Colonic mucosa (tissue), 4 donors: ENCODE measurements at places on chromosomes 1 and 21.

DNA sequence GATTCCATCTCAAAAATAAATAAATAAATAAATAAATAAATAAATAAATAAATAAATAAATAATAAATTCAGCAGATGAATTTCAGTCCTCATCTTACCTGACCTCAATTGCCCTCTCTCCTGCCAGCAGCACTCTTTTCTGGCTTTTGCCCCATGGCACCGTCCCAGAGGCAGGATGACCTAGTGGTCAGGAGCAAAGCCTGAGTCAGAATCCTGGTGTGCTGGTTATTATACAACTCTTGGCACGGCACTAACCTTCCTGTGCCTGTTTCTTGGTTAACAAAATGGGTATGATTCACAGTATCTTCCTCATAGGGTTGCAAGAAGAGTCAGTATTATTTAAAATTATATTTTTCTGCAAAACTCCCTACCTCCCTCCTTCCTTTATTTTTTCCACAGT lies 43.0 kb downstream of the NKAIN1 start:
- no peak for DNase-seq

DNA sequence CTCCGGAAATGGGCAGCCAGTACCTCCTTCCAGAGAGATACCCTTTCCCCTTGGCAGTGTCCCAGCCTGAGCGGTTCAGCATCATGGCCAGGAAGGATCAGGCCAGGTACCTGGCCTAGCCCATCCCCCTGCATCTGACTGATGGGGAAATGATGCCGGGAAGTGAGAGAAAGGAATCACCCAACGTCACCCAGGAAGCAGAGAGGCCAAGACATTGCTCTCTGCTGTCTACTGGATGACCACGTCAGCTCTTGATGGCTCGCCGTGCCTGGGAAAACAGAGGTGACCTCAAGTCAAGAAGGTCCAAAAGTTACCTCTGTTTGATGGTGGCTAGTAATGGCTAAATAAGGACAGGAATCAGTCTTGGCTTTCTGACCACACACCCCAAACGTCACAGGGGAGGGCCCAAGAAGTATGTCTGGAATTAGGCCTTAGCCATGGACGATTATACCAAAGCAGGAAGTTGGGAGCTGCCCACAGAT lies 79.0 kb downstream of the MRPL37 start:
- no peak for DNase-seq

- DNase-seq, result peak; percentile 41
Measured at GRCh38 chr1:112409414-112409813, 13.4 kb downstream of the CTTNBP2NL start.

DNA sequence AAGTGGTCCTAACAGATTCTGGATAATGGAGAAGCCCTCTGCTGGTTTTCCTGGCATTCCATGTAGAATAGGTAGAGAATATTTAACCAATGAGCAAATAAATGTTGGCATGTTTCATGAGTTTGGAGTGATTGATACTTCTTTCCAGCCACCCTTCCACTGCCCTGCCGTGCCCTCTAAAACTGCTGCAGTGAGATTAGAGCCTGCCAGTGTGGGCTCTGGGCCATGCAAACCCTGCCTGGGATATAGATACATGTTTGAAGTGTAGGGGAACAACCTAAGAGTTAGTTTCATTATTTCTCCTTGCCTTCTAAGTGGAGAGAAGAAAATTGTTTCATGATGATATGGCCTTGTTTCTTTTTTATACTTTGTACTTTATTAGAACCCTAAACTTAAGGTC lies 10.4 kb downstream of the UBE2Q1 start:
- DNase-seq, result no peak

GRCh38 chr1:112431038-112431437 lies 35.0 kb downstream of the CTTNBP2NL start:
- DNase-seq, result no peak

DNA sequence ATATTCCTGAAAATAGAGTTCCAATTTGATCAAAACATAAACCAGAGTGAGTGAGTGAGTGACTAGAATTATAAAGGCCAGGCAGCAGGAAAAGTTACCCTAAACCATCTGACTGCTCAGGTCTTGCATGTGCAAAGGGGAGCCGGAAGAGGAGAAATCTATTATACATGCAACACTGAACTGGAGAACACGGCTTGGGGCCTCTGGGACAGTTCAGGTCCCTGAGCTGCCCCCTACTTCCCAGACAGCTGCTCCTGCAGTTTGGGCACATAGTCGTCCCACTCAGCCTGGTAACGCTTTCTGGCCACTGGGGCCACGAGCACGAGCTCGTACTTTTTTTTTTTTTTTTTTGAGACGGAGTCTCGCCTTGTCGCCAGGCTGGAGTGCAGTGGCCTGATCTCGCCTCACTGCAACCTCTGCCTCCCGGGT lies 40.1 kb downstream of the PTPRC start:
- no peak for DNase-seq

- no peak for DNase-seq
Measured at GRCh38 chr1:160834945-160835565, 27.6 kb downstream of the CD244 start.

GRCh38 chr1:115867216-115867615 lies 26.3 kb upstream of the NHLH2 start:
- no peak for DNase-seq

DNA sequence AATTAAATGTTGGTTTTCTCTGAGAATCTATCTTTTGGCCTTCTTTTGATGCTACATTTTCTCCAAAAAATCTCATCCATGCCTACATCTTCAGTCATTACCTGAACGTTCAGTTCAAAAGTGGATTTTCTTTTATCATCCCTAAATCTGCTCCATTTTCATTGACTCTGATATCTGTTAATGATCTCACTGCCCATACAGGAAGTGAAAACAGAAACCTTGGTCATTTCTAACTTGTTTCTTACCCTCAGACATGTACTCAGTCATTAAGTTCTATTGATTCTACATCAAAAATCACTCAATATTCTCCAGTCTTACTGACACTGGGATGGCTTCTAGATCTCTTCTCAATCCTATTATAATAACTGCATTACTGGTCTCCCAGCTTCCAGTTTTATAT lies 22.7 kb downstream of the PRKACB start:
- DNase-seq, result no peak

- DNase-seq, result no peak
Measured at GRCh38 chr1:84164161-84164560, 20.1 kb downstream of the PRKACB start.

GRCh38 chr1:22225858-22226589 lies 83.1 kb upstream of the WNT4 start:
- no peak for DNase-seq

DNA sequence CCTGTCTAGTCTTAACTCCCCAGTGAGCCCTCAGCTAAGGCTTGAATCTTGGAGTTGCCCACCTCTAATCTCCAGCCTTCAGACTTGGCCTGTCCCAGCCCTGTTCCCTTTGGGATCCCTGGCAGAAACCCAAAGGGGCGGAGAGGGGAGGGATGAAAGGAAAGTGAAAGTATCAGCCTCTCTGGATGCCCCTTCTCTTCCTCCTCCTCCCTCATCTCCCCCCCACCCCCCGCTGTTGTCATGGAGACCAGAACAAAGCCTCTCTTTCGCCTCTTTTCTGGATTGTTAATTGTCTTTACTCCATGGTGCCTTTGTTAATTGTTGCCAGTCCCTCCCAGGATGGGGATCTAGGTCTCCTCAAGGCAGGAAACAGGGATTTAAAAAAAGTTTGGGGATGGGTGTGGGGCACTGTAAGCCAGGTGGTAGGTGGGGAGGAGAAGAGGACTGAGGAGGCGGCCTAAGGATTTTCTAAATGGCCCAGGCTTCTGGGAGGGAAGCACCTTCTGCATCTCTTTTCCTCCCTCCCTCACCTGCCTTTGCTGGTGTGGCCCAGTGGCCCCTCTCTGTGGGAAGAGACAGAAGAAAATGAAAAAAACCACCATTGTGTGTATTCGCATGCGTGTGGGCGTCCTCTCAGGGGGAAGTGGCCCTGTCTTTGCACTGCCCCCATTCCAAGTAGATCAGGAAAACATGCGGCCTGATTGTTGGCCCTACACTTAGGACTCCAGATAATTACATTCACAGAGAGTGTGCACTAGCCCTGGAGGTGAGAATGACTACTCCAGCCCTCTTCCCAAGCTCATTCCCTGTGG lies 7.5 kb upstream of the SOX13 start:
- DNase-seq, result peak; percentile 63

DNA sequence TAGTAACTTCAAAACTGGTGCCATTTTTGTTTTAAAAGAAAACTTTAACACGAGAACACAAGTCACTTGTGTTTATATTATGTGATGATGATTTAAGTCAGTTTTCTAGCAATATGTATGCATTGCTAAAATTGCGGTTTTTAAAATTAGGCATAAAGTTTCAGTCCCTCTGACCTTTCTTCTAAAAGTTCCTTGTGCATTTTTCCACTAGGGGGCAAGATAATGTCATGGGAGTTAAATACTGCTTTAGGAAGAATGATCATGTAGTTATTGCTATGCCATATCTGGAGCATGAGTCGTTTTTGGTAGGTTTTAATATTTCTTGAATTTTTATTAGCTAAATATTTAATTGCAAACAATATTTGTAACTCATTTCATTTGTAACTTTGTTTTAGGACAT lies 10.7 kb downstream of the CDC7 start:
- DNase-seq, result no peak

GRCh38 chr1:54574158-54574778 lies 26.2 kb downstream of the ACOT11 start:
- DNase-seq, result no peak

DNA sequence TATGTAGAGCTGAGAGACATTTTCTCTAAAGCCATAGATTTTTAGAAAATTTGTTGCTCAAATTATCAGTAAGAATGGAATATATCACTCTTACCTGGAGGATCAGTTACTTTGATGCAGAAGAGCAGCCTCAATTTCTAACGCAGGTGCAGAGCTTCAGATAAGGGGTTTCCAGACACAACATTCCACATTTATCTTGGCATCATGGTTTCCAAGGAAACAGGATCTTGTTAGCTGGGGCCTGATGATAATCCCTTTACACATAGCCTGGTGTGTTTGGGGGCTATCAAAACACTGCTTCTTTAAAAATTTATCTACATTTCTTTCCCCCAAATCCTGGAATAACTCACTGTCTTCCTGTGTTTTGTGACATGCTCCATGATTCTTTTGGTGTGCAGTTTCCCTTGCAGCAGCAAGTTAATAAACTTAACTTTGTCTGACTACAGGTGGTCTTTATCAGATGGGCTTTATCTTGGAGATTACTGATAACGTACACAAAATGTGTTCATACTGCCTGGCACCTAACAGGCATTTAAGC lies 2.7 kb upstream of the STX12 start:
- no peak for DNase-seq

DNA sequence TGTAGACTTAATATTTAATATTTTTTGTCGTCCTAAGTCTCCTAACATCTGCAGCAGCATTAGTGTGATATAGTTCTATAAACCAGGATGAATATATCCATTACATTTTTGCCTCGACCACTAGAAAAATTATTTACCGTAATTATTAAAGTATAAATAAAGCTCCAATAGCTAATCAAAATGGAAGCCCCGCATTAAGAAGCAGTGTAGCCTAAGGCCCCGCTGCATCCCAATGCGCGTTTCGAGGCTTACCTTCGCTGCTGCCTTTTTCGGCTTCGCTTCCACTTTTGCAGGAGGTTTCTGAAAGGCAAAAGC lies 891 bp downstream of the HMGN1 start:
- DNase-seq, result no peak

DNA sequence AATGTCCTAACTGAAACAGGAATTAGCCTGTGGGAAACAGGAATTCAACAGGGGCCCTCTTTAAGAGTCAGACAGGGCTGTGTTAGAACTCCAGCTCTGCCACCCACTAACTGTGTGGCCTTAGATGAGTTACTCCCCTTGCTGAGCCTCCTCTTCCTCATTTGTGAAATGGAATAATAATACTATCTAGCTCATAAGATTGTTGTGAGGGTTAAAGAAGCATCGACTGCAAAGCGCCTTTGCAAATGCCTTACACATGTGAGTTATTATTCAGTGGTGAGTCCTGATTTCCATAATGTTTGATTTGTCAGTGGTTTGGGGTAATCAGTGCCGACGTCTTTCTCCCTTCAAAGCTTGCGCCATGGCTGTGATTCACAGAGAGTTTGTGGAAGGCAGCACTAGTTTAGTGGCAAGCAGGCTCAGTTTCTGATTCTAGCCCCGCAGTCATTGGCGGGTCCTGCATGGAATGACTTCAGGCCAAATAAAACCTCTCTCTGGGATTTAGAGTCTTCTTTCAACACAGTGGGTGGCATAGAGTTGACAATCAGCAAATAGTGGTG lies 388.5 kb downstream of the PLPP3 start:
- no peak for DNase-seq

GRCh38 chr1:66271216-66271903 lies 262.6 kb upstream of the SGIP1 start:
- DNase-seq, result peak; percentile 77

DNA sequence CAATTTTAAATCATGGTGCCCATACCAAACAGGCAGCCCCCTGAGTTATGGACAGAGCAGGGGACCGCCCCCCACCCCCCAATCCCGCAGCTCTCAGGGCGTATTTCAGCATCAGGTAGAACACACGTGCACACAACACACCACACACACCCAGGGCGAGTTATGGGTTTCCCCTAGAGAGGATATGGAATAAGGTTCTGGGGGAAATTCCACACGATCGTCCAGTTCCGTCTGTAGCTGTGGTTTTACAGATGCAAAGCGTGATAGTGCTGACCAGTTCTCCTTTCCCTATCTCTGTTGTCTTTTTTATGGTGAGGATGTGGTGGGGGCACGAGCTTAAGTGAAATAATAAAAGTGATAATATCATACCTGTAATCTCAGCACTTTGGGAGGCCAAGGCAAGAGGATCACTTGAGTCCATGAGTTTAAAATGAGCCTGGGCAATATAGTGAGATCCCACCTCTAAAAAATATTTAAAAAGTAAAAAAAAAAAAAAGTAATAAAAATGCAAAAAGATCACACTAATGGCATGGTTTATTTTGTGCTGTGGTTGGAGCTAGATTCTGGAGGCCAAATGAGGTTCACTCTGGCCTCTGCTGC lies 25.1 kb downstream of the C2CD2 start:
- no peak for DNase-seq

GRCh38 chr1:177311586-177311985 lies 140.8 kb downstream of the BRINP2 start:
- DNase-seq, result no peak

GRCh38 chr1:247557926-247558674 lies 9.2 kb downstream of the GCSAML start:
- DNase-seq, result no peak

DNA sequence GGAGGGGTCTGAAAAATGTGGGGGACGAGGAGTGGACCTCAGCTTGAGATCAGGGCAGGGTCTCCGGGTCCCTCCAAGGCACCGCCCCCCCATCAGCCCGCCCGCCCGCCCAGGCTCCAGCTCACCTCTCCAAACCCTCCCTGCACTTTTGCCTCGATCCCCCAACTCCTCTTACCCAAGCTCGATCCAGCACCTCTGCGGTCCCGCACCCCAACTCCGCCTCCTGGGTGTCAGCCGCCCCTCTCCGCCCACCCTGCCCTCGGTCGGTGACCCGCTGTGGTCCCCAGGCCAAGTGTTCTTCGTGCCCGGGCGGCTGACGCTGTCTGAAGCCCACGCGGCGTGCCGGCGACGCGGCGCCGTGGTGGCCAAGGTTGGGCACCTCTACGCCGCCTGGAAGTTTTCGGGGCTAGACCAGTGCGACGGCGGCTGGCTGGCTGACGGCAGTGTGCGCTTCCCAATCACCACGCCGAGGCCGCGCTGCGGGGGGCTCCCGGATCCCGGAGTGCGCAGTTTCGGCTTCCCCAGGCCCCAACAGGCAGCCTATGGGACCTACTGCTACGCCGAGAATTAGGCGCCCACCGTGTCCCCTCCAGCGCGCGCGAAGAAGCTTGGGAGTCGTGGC lies 5.7 kb downstream of the HAPLN2 start:
- no peak for DNase-seq

- DNase-seq, result no peak
Measured at GRCh38 chr21:45087022-45087823, 12.8 kb downstream of the ADARB1 start.

GRCh38 chr1:101451888-101452287 lies 215.1 kb downstream of the S1PR1 start:
- DNase-seq, result no peak
